Activated naive CD4-positive, alpha-beta T cell treated with anti-CD3 and anti-CD28 coated beads, Interleukin-2, amount 50 U/mL, for 72 hours (primary cell): ENCODE measurements at places on chromosomes 1 and 21.

GRCh38 chr1:38026592-38027200 is 14.2 kb downstream of the UTP11 start:
- no peak for DNase-seq

GRCh38 chr1:167538657-167539056 is 14.9 kb downstream of the CREG1 start:
- no peak for DNase-seq

- DNase-seq, result no peak
Observed at GRCh38 chr1:147109762-147110161, 62.5 kb downstream of the PRKAB2 start.

- DNase-seq, result no peak
Observed at GRCh38 chr21:41973427-41973831, 19.6 kb upstream of the C2CD2 start.

GRCh38 chr1:165632491-165632890 is 1.5 kb downstream of the MGST3 start:
- no peak for DNase-seq

- no peak for DNase-seq
Observed at GRCh38 chr1:194174528-194174927, 988.1 kb upstream of the B3GALT2 start.

DNA sequence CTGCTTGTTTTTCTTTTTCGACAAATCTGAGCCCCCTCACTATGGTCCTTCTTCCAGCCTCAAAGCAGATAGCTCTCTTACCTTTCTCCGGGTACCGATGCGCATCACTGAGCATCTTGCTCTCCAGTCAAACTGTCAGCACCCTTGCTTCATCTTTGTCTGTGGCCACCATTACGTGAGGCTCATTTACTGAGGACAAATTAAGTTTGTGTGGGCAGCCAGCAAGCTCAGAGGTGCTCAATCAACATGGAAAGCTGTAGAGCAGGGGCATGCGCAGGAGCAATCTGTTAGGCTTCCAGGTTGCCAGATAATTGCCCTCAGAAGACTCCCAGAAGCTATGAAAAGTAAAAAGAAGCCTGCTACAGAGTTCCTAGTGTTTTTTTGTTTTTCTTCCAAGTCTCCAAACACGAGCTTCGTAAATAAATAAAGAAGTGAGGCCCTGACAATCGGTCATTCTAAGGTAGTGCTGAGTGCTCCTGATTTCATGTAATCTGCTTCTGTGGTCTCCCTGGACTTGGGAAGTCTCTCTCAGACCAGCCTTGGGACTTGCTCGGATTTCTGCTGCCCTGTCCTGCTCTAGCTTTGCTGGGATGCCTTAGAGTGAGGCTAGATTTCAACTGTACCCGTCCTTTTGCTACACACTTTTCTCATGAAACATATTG is 1.8 kb downstream of the C1orf53 start:
- no peak for DNase-seq

GRCh38 chr1:14954930-14955329 is 198.6 kb upstream of the TMEM51 start:
- no peak for DNase-seq

GRCh38 chr1:225769687-225770086 is 7.9 kb upstream of the SRP9 start:
- DNase-seq, result no peak

DNA sequence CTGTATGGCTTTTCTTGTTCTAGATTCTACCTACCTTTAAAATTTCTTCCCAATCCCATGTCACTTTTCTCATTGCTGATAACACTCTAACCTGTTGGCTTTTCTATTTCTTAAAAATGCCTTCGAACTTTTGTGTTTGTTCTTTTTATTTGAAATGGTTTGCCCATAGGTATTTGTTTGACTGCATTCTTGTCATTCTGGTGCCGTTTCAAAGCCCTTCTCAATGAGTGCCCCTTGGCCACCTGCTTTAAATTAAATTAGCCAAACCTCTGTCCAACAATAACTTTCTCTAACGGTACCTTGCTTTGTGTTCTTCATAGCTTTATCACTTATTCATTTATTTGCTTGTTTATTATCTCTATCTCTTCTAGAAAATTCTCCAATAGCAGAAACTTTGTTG is 38.9 kb downstream of the KCTD3 start:
- no peak for DNase-seq

- peak; percentile 57 for DNase-seq
Observed at GRCh38 chr1:45359882-45360513, 19.8 kb upstream of the MUTYH start.
